ENCODE measurements at places on chromosomes 11 and 22.

DNA sequence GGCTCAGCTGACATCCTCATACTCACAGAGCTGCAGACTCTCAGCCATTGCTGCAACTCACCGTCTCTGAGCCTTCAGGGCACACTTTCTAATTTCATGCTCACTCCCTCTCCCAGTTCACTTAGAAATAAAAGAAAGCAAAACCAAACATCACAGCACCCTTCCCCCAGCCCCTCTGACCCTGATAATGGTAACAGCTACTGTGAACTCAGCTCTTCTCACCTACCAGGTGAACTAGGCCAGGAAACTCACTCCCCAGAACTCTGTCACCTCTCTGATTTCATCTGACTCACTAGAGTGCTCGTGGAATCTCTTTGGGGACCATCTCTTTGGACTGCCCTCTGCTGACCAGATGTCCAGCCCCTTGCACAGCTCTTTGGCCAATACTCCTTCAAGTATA is 14.5 kb upstream of the PARVA start:
- no peak for DNase-seq

- no peak for DNase-seq
Measured at GRCh38 chr11:114401311-114401710, 845 bp downstream of the RBM7 start.

- DNase-seq = peak; percentile 26
Measured at GRCh38 chr11:126307706-126308105, 3.8 kb downstream of the DCPS start.

DNA sequence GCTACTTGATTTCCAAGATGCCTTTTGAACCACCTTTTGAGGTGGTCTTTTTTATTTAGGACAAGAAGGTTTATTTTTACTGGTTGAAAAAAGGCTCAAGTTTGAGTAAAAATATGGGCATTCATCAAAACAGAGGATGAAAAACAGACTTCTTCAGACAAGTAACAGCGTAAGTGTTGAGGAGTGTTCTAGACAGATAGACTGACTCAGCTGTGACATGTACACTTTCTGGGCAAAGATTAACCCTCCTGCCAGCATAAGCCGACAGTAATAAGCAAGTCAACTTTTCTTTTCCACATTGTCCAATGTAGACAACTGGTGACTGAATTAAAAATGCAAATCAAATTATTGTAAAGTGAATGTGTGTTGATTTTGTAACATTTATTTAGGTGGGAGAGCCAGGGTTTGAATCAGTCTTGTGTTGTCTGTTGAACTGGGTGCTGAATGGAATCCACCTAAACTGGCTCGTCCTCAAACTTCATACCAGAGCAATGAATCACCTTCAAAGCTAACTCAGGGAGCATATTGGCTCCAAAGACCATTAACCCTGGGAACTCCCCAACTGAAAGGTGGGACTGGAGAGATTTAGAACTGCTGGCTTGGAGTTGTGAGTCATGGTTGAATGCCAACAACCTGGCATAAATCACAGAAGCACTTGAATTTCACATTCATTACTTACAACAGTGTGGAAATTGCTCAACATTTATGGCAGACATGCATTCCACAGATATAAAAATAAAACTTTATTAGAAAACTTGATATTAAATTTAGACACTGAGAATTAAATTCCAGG is 377.0 kb downstream of the ETS1 start:
- peak; percentile 93 for DNase-seq

DNA sequence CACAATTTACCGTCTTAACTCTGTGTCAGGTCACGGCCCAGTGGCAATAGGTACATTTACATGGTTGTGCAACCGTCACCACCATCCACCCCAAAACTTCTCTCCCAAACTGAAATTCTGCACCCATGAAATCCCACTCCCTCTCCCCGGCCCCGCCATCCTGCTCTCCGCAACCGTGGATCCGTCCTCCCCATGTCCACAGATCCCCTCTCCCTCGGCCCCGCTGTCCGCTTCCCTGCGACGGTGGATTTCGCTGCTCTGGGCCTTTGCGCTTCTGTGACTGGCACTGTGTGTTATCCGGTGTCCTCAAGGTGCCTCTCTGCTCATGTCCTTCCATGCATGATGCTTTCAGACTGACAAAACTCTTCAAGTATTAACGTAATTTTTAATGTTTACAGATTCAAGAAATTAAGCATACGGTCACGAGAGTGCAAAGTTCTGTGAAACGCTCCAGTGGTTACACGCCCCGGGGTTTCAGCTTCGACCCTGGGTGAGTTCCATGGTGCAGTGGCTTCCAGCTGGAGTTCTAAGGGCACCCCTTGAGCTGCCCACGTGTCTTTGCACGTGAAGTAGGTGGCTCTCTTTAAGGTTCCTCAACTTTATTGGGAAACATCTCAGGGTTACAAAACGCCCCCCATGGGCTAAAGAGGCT is 76.4 kb downstream of the KCNQ1 start:
- DNase-seq = no peak

GRCh38 chr11:6204706-6205105 is 651 bp upstream of the C11orf42 start:
- no peak for DNase-seq

GRCh38 chr11:61294717-61295595 is at the start of gene VWCE:
VWCE (minus strand) TSS chr11:61295316; CDS start chr11:61295037, 279 bp downstream.
- peak; percentile 37 for DNase-seq

GRCh38 chr22:28899199-28899853 is 16.0 kb downstream of the ZNRF3 start:
- no peak for DNase-seq

DNA sequence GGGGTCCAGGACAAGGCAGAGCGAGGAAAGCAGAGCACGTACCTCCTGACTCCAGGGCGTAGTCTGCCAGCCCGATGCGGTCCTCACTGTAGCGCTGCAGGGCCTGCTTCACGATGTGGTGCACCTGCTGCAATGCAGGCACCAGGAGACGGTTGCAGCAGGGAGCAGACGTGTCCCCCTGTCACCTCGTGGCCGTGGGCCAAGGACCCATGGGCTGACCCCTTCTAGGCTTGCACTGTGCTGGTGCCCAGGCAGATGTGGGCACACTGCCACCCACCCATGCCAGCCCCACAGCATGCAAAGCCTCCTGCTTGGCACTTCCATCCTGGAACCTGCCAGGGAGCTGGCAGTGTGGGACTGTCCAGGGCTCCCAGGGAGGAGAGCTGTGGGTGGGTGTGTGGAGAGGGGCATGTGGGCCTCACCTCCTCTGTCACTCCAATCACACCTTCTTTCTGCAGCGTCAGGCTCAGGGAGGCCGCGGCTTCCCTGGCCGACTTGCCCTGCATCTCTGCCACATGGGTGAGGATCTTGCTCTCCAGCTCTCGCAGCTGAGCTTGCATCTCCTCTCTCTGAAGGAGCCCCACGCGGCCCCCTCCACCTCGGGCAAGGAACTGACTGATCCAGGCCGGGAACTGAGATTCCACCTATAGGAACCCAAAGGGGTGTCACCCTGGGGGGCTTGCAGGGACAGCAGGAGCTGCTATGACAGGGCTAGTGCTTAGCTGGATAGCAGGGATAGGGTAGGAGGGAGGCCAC is 16.3 kb downstream of the SUN2 start:
- no peak for DNase-seq

- peak; percentile 18 for DNase-seq
Measured at GRCh38 chr11:130022799-130023198, 20.2 kb upstream of the PRDM10 start.

- DNase-seq = no peak
Measured at GRCh38 chr11:67486481-67487195, 3.8 kb downstream of the AIP start.

DNA sequence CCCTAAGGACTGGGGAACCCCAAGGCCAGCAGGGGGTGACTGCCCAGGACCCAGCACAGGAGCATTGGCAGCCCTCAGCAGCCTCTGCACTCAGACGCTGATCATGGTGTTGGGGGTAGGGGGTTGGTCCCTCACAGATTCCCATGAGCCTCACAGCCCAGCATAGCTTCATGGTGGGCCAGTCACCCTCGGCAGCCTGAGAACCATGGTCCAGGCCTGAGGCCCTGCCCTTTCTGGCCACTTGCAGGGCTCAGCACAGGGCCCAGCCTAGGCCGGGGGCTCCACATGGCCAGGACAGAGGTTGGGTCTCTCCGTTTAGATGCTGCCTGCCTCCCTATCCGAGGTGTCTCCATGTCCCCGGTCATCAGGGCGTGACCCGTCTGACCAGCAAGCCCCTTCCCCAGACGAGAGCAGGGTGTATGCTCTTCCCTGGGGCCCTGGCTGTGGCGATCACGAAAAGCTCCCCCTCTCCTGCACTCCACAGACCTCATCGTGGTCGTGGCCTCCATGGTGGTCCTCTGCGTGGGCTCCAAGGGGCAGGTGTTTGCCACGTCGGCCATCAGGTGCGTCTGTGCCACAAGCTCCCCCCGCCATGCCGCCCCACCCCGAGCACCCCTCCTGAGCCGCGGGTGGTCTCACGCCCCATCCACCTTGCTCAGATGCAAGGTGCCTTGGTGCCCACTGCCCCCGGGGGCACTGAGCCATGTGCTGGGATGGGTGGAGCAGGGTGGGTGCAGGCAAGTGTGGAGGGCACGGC is 126.2 kb downstream of the KCNQ1 start:
- DNase-seq = no peak

DNA sequence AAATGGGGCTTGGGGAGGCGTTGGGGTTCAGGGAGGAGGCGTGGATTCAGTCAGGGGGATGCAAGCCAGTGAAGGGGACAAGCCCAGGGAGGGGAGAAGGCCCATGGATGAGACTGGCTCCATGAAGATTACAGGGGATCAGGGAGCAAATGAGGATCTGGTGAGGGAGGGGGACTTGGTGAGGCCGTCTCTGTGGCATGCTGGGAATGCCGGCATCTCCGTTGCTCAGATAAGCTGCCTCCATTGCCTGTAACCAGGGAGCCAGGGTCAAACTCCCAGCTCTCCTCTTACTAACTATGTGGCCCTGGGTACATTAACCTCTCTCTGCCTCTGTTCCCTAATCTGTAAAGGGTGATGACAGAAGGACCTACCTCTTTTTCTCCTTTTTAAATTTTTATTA is 38.7 kb downstream of the TPBGL start:
- no peak for DNase-seq

DNA sequence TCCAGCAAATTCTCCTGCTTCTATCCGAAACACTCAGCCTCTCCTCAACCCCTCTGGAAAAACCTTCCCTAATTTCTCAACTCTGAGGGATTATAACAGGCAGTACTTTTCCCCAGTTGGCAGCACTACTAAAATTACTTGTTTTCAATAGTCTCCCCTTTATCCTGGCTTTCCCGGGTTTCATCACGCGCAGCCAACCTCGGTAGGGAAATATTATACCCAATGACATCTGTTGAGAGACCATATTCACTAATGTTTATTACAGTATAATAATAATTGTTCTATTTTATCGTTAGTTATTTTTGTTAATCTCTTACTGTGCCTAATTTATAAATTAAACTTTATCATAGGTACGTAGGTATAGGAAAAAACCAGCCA is 330 bp upstream of the POLD3 start:
- peak; percentile 22 for DNase-seq

- DNase-seq = no peak
Measured at GRCh38 chr22:17841836-17842235, 67.6 kb upstream of the BID start.

GRCh38 chr11:7016011-7016410 is 4.1 kb downstream of the ZNF214 start:
- no peak for DNase-seq

GRCh38 chr11:95295382-95296149 is 64.6 kb upstream of the SESN3 start:
- no peak for DNase-seq

GRCh38 chr11:1389932-1390568 is at the start of gene BRSK2:
BRSK2 (plus strand) TSS chr11:1389934; CDS start chr11:1390285, 351 bp downstream.
- DNase-seq = no peak

GRCh38 chr11:57641011-57641807 is 8.5 kb downstream of the YPEL4 start:
- DNase-seq = peak; percentile 64

- peak; percentile 98 for DNase-seq
Measured at GRCh38 chr22:39532215-39533073, at the start of gene RPS19BP1. RPS19BP1 (minus strand) TSS chr22:39532748; CDS start chr22:39532738, 10 bp downstream.

- no peak for DNase-seq
Measured at GRCh38 chr11:27410272-27410671, 47.3 kb upstream of the CCDC34 start.

DNA sequence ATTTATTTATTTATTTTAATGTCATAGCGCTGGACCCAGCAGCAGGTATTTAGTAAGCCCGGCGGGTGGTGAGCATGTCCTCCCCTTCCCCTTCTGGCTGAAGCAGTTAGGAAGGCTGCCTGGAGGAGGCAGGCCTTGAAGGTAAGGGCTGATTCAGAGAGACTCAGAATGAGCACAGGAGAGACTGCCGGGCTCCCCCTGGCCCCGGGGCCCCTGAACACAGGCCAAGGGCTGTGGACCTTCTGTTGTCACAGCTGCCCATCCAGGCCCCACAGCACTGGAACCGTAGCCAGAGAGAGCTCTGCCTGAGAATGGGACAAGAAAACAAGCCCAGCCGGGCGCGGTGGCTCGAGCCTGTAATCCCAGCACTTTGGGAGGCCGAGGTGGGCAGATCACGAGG is 52.8 kb downstream of the KCNJ4 start:
- DNase-seq = no peak

DNA sequence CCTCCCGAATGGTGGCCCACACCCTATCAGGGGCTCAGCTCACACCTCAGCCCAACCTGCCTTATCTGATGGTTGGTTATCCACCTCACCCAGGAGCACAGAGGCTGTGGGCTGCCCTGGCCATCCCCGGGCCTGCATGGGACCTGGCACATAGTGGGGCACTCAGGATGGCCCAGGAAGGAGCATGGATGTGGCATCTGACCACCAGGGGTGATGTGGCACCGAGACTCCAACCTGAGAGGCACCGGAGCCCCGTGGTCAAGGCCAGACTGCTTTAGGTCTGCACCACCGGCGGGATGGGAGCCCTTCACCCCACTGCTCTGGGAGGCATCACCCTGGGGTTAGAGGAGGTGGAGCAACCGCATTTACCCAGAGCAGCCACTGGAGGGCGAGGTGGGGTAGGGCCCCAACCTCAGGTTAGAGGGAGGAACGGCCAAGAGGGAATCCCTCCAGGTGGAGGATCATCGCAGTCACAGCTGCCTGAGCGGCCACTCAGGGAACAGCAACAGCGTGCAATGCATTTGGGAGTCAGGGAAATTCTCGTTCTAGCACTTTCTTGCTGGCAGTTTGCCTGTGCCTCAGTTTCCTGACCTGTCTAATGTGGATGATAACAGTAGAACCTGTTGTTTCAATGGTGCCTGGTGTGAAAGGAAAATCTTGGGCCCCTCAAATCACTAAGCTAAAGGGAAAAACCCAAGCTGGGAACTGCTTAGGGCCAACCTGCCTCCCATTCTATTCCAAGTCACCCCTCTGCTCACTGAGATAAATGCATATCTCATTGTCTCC is 52.9 kb upstream of the CARS1 start:
- peak; percentile 21 for DNase-seq

Measured in HCEC 1CT (cell line).